ENCODE measurements at places on chromosomes 2 and 18. TPM values are rescaled to one million over a fixed set of nuclear protein-coding genes. Genes with fewer than 3 reads are reported as not detected.

DNA sequence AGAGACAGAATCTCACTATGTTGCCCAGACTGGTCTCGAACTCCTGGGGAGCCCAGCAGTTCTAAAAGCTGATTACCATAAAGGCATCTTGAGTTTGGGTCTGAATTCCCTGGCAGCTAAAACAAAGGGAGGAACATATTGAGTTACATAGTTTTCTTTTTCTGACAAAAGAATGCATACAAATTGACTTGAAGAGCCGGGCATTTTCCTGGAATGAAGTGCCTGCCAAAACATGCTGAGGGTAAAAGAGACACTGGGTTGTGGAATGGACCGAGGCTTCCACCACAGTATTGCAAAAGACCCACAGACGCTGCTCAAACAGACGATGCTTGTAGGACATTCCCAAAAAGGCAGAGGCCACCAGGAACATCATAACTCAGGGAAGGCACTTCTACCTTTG lies 35.1 kb upstream of the ROCK2 start:
- DNase-seq = no peak
- H3K27ac ChIP-seq = no peak overlapping the region
- no peak overlapping the region for H3K4me3 ChIP-seq
- H3K4me1 ChIP-seq = peaks cover 11% of the 10 kb centered on the region
- no peaks in the 10 kb centered on the region for H3K27me3 ChIP-seq

- no peaks in the 10 kb centered on the region for H3K27me3 ChIP-seq
- no peak overlapping the region for H3K4me3 ChIP-seq
- H3K4me1 ChIP-seq = peaks cover 4% of the 10 kb centered on the region
- H3K27ac ChIP-seq = no peak overlapping the region
- no peaks in the 10 kb centered on the region for H3K36me3 ChIP-seq
- DNase-seq = no peak
Measured at GRCh38 chr2:113251118-113251517, 27.6 kb downstream of the PAX8 start.

DNA sequence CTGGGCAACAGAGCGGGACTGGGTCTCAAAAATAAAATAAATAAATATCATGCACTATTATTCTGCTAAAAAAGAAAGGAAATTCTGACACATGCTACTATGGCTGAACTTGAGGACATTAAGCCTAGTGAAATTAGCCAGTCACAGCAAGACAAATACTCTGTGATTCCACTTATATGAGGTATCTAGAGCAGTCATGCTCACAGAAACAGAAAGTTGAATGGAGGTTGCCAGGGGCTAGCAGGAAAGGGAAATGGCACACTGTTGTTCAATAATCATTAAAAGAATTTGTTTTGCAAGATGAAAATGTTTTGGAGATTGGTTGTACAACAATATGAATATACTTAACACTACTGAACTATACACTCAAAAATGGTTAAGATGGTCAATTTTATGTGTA lies 60.8 kb downstream of the NCKAP1 start:
- H3K27me3 ChIP-seq = no peaks in the 10 kb centered on the region
- H3K4me3 ChIP-seq = no peak overlapping the region
- no peaks in the 10 kb centered on the region for H3K4me1 ChIP-seq
- H3K36me3 ChIP-seq = peaks cover 57% of the 10 kb centered on the region
- DNase-seq = no peak

- peaks cover 16% of the 10 kb centered on the region for H3K27me3 ChIP-seq
- no peak overlapping the region for H3K4me3 ChIP-seq
- no peak for DNase-seq
Measured at GRCh38 chr2:60534052-60534685, 19.3 kb downstream of the BCL11A start.

DNA sequence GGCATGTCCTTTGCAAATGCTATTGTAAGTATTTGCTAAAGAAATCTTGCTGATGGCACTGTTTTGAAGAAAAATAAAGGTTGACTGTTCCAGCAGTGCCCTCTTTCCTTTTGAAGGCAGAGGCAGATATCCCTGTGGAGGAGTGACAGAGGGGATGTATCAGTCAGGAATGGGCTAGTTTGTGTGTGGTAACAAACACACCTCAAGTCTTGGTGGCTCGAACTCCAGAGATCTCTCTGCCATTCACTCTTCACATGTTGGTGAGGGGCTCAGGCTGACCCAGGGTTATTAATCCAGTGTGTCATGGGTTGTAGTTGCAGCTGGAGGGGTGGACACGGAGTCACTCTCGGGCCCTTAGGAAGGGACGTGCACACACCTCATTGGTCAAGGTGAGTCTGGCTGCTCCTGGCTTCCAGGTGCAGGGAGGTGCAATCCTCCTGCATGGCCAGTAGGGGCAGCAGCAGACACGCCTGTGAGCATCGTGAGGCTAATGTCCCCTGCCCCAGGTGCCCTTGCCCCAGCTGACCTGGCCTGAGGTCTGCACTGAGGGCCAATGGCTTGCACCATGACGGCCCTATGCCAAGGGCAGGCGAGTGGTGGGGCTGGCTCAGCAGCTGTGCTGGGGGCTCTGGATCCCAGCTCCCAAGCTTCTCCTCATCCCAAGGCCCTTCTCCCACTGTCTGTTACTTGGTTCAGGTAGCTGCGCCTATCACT lies 146.5 kb downstream of the ASB1 start:
- no peak overlapping the region for H3K4me3 ChIP-seq
- no peak for DNase-seq
- peaks cover 8% of the 10 kb centered on the region for H3K4me1 ChIP-seq
- no peaks in the 10 kb centered on the region for H3K36me3 ChIP-seq
- H3K27me3 ChIP-seq = no peaks in the 10 kb centered on the region

GRCh38 chr2:229387866-229388265 lies 116.8 kb upstream of the PID1 start:
- no peaks in the 10 kb centered on the region for H3K27me3 ChIP-seq
- no peaks in the 10 kb centered on the region for H3K36me3 ChIP-seq
- peaks cover 2% of the 10 kb centered on the region for H3K4me1 ChIP-seq
- no peak for DNase-seq

DNA sequence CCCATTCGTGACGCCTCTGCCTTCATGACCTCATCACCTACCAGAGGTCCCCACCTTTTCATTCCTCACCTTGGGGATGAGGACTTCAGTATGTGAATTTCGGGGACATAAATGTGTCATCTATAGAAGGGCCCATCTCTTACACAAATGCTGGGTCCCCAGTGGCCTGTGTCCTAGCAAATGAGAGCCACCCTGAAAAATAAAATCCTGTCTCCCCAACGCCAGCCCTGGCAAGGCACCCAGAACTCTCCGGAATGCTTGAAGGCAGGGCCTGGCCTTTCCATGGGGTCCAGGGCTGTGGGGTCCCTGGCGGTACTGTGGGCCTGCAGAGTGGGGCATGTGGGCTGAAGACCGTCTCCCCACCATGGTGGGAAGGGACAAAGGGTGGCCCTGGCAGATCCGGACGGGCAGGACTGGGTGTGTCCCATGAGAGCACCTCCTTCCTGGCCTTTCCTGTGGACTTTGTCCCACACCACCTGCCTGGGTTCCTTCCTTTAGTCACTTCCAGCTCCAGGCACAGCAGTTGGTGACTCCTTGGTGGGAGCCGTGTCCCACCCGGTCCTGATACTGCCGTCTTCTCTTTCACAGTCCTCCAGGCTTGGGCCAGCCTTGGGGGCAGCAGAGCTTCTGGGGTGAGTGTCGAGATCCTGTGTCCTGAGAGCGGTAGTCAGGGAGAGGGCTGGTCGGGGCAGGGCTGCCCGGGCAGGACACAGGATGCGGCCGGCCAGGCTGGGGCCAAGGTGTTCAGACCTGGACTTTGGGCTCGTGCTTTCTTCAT lies 18.6 kb downstream of the CAPN10 start:
- no peaks in the 10 kb centered on the region for H3K4me1 ChIP-seq
- DNase-seq = peak; percentile 76
- H3K36me3 ChIP-seq = peaks cover 8% of the 10 kb centered on the region
- no peak overlapping the region for H3K27ac ChIP-seq
- no peaks in the 10 kb centered on the region for H3K27me3 ChIP-seq
- H3K4me3 ChIP-seq = no peak overlapping the region

GRCh38 chr2:100283724-100284501 lies 38.4 kb downstream of the LONRF2 start:
- H3K36me3 ChIP-seq = no peaks in the 10 kb centered on the region
- no peak for DNase-seq
- no peaks in the 10 kb centered on the region for H3K27me3 ChIP-seq
- H3K4me1 ChIP-seq = no peaks in the 10 kb centered on the region

DNA sequence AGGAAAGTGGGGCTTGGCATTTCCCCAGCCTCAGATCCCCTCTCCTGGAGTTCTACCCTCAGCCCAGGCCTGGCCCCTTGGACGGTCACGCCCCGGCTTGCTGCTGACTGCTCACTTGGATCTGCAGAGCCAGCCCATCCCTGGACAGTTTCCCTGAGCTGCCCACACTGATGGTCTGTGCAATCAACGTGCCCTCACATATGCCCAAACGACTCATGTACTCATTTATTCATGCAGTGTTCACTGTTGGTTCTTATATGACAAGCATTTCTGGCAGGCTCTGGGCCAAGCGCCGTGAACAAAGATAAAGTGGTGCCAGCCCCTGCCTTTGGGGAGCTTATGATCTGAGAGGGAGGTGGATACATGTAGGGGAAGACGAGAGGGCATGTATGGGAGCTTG lies 20.3 kb upstream of the GLI2 start:
- no peaks in the 10 kb centered on the region for H3K36me3 ChIP-seq
- peaks cover 22% of the 10 kb centered on the region for H3K4me1 ChIP-seq
- peak; percentile 34 for DNase-seq
- no peaks in the 10 kb centered on the region for H3K27me3 ChIP-seq
- H3K4me3 ChIP-seq = no peak overlapping the region

GRCh38 chr2:27194538-27195354 lies 17.1 kb upstream of the ATRAID start:
- no peak for DNase-seq
- H3K4me3 ChIP-seq = no peak overlapping the region
- H3K36me3 ChIP-seq = no peaks in the 10 kb centered on the region

DNA sequence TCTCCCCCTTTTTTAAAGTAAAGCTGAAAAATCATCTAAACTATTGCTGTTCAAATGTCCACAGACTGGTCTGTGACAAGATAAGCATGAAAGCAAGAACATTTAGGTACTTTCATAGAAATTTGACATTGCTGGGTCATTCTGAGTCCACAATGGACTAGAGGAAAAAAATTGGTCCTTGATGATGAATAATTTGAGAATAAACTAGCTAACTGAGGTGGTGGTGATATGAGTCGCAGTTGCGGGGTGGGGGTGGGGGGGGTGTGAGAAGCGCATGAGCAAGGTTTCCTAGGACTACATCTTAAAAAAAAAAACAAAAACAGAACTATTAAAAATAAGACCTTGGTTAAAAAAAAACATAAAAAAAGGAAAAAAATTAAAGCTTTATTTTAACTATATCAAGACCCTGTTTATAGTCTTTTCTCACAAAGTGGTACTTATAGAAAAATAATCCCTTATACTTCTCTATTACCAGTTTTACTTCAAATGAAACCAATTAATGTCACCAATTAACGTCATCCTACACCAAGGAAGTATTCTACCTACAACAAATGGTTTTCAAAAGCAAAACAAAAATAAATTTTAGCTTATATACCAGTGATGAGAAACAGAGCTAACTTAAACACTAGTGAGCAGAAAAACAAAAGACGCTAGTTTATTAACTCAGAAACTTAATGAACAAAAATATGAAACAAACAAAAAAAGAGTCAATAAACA lies 88.1 kb downstream of the ASXL2 start:
- H3K27ac ChIP-seq = no peak overlapping the region
- DNase-seq = no peak
- H3K4me1 ChIP-seq = no peaks in the 10 kb centered on the region
- peaks cover 14% of the 10 kb centered on the region for H3K36me3 ChIP-seq

The ABHD1 gene
- not detected for total RNA-seq

The NGEF gene
- total RNA-seq = 18.0 TPM

The SIX2 gene
- total RNA-seq = 0.34 TPM

The CGREF1 gene
- total RNA-seq = 4.2 TPM

The DSEL gene
- total RNA-seq = 4.1 TPM

The CD8B2 gene
- not detected for total RNA-seq

The CHAC2 gene
- 6.4 TPM for total RNA-seq

The TCF7L1 gene
- total RNA-seq = 0.55 TPM

The SERPINB10 gene
- total RNA-seq = 0.21 TPM

The PRSS56 gene
- total RNA-seq = not detected

The MOGAT1 gene
- not detected for total RNA-seq

The ELOA2 gene
- not detected for total RNA-seq

The ST6GAL2 gene
- 0.80 TPM for total RNA-seq

All from suprapubic skin (tissue), 4 donors.